Activated CD4-positive, alpha-beta T cell treated with anti-CD3 and anti-CD28 coated beads for 36 hours (primary cell): ENCODE measurements at places on chromosomes 5 and 9. TPM values are rescaled to one million over a fixed set of nuclear protein-coding genes. Genes with fewer than 3 reads are reported as not detected.

DNA sequence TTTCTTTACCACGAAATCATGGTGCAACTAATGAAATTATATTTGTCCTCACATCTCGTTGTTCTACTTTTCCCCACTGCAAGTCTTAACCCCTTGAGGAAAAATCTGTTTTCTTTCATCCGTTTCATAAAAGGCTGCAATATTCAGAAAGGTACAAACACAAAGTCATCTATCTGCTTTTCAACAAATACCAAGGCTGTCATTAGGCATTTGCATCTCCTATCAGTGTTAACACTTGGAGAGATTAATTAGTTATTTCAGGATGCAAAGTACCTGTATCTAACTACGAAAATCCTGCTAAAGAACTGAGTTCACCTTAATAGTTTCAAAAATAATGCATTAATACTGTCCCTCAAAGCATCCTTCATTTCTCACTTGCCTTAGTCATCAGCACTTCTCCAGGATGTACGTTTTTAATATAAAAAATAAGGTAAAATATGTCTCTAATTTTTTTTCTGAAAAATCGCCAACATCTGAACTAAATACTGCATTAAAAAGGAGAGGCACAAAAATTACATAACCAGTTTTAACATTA is 1.8 kb downstream of the ARRDC3 start:
- no peak for DNase-seq

Gene INSYN2B
- not detected for total RNA-seq

DNA sequence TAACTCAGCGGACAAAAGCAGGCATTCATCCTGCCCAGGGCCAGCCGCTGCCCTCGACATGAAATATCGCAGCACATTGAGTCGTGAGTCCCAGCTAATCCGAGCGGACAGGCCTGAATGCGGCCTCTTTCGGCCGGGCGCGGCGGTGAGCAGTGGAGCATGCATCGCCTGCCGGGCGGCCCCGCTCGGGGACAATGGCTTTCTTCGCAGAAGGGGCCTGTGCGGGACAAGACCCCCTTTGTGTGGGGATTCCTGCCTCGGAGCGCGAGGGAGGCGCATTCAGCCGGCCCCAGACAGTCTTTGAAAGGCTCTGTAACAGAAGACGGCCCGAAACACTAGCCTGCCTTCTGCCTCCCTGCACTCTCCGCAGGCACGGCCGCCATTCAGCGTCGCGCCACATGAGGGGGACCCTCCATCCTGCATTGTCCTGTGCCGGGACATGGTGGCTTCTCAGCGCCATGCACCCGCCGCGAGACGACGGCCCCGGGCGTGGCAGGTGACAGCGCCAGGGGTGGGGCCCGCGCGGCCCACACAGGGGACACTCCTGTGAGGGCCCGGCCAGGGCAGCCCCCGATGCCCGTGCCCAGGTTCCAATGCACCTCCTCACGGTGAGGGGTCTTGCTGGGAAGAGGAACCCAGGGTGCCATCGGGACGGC is 52.0 kb downstream of the EXD3 start:
- peak; percentile 2 for DNase-seq

DNA sequence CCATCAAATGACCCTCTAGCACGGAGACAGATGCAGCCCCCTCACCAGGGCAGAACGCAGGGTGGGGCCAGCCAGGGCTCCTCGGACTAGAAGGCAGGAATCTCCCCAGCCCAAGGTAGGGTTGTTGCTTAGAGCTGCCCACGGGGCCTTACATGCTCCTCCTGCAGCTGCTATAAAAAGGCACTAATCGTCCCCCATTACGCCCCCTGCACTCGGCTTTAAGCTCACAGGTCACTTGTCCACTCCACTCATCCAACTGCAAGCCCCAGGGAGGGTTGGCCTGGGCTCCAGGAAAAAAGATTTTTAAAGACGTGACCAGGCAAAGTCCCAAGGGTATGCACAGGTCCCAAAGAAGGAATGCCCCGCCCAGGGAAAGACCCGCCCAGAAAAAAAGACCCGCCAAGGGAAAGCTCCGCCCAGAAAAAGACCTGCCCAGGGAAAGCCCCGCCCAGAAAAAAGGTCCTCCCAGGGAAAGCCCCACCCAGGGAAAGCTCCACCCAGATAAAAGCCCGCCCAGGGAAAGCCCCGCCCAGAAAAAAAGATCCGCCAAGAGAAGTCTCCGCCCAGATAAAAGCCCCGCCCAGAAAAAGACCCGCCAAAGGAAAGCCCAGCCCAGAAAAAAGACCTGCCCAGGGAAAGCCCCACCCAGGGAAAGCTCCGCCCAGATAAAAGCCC is 11.1 kb downstream of the GRIN1 start:
- no peak for DNase-seq

DNA sequence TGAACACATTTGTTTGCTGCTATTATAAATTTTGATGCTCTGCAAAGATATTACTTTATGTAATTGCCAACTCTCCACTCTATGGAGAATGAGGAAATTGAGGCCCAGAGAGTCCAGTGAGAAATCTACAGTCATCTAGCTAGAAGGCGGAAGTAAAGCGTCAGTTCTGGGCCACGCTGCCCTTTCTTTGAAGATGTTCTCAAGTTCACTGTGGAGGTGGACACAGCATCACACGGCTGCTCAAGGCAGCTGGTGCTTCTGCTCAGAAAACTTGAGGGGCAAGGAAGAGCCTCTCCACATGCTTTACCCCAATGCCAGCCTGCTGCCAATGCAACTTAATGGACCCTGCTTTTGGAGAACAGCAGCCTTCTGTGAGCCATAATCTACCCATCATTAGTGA is 96.3 kb downstream of the TTLL11 start:
- no peak for DNase-seq

Gene PCYOX1L
- total RNA-seq, result 17.5 TPM

Gene OR1L1
- not detected for total RNA-seq
